ENCODE measurements at places on chromosomes 13 and 19.
A peak's percentile ranks its signal among the peaks of the same experiment; 100 is the strongest.

DNA sequence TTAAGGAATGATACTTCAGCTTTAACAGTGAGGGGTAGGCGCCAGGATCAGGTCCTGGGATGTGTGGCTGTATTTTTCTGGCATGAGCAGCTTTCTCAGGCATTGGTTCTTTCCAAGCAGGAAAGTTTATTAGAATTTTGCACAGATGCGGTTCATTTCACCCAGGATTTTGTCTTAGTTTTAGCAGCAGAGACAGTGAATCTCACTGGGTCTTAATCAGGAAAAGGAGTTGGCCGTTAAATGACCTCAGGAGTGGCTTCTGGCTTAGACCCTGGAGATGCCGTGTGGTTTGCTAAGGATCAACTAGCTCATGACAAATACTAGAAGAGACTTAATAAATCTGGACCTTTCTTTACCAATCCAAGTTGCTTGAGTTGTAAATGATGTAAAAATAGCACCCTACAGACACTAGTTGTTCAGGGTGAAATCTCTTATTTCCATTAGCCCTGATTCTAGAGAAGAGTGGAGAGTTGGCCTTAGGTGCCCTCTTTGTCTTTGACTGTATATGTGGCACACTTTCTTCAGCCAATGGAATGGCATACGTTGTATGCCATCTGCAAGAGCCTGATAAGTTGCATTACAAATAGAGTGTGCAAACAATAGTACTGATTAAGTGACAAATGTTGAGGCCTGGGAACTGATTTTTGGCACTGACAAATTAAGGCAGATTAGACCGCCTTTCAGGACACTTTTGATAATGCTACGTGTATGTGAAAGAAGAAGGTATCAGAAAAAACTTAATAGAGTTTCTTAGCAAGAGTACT lies 34.0 kb downstream of the LRCH1 start:
- no peak for DNase-seq

DNA sequence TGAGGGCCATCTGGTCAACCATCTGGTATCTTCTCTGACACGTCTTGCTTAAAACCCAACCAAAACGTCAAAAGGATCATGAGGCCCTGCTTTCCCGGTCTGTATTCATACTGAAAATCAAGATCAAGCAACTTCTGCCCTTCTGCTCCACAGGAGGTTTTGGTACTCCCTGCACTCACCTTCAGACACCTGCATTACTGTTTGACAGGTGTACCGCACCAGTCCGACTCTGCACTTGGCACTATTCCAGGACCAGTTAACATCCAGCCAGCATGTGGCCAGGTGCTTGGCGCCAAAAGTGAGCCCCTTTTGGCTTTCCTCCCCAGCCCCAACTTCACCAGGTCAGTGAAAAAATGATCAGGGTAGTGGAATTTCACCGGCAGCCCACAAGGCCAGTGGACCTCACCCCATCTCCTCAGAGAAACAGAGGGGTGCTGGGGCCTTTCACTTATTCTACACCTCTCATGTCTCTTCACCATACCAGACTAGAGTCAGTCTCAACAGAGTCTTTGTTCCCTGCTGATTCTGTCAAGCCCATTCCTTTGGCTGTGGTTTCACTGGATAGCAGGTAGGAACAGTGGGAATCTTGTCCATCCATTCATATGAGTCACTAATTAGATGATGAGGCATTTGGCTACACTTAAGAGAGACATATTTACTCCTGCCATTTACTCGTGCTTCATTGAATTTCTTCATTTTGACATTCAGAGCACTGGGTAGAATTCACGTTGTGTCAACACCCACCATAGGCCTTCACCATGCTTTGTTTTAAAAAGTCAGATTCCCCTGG lies 85.3 kb downstream of the ZNF726 start:
- no peak for DNase-seq

GRCh38 chr13:89568276-89568675 lies 1779.2 kb upstream of the MIR17HG start:
- no peak for DNase-seq

DNA sequence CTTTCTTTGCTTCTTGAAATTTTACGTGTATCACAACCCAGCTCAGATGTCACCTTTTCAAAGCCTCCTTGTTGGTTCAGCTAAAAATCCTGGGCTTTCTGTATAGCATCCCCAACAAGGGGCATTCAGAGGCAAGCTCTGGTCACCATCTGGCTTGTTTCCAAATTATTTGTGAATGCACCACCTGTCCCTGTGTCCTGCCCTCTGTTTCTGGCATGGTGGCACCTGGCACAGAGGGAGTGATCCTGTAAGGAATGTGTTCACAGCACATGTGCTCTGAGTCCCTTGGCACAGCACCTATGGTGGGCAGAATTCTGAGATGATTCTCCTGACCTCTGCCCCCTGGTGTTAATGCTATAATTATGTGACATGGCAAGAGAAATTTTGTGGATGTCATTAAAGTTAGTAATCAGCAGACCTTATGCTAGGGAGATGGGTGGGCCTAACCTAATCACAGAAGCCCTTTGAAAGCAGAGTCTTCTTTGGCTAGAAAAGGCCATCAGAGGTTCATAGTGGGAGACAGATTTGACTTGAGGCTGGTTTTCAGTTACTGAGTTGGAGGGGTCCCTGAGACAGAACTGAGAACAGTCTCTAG lies 76.3 kb downstream of the ZNF429 start:
- no peak for DNase-seq

DNA sequence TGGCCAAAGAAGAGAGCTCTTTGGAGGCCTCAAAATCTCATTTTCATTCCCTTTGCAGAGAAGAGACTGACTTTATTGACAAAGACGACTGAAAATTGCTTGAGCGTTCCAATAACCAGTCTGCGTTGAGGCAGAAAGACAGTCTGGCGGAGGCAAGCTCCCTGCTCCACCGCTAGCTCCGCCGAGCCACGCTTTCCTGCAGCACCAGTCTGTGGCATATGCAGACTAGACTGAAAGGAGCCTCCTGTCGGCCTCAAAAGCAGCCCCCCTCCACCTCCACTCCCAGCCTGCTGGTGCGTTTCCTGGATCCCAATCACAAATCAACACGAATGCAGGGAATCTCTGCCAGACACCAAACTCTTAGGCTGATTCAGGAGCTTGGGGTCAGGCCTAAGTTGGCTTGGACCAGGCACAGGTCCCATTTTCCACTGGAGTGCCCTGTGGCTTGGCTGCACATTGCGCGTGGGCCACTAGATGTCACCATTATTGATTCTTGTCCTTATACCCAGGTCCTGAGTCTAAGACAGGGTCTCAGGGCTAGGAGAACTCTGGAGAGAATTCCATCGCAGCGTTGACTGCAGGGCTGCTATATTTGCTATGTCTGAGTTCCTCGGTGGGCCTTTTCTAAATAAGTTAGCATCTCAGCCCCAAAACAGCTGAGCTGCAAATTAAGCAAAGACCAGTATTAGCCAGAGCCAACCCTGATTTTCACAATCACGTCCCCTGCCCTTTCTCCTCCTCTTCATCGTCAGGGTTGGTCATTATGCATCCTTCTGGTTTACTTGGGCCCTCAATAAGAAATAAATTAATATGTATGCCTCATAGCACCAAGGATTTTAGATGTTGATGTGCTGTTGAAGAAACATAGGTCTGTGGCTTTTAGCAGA lies 5.2 kb upstream of the ZNF507 start:
- peak; percentile 6 for DNase-seq

GRCh38 chr13:73111331-73111730 lies 52.5 kb downstream of the KLF5 start:
- DNase-seq: no peak

GRCh38 chr13:27395007-27395510 lies 29.4 kb upstream of the GTF3A start:
- no peak for DNase-seq

GRCh38 chr13:96020931-96021330 lies 32.3 kb downstream of the UGGT2 start:
- DNase-seq: no peak

GRCh38 chr19:42627916-42628315 lies 33.2 kb upstream of the CEACAM8 start:
- no peak for DNase-seq

DNA sequence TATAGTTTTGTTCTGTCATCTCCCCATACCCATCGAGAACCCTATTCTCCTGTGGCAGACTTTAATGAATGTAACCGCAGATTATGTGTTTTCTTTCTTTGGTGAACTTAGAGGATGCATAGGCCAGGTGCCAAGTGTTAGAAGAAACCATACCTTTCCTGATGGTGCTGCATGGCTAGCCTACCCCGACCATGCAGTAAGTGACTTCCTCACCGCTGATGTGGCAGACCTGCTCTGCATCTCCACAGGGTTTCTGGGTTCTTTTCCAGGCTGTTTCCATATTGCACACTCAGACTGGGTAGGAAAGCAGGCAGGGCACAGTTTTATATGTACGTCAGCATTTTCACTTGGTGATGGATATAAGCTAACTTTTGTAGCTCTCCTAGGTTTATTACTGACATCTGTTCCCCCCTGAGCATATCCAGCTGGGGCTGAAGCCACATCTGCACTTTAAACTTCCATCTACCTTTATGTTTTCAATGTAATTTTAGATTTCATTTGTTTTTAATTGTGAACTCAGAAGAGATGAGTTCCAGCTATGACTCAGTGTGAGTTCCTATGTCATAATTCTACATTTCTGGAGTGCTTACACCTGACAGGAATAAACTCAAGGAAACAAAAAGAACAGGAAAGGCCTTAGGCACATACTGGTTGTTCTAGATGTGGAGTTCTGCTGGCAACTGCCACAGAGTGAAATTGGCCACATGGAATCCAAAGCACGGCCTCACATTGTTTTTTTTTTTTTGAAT lies 42.3 kb downstream of the LRCH1 start:
- no peak for DNase-seq

DNA sequence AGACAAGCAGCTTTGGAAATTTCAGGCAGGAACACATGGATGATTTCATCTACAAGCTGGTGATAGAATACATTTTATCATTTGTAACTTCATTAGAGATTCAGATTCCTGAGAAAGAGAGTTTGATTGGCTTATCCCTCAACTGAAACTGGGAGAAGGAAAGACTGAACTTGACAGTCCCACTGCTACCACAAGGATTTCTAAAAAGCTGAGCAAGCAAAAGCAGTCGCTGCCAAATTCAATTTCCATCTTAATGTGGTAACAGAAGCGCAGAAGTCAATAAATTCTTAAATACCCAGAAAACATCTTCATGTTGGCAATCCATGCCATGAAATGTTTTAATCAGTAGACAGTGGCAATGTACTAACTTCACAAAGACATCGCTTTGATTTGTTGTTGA lies 172.1 kb upstream of the DACH1 start:
- DNase-seq: no peak

- no peak for DNase-seq
These were observed 72.3 kb upstream of the UQCRFS1 start for GRCh38 chr19:29285187-29285687.

DNA sequence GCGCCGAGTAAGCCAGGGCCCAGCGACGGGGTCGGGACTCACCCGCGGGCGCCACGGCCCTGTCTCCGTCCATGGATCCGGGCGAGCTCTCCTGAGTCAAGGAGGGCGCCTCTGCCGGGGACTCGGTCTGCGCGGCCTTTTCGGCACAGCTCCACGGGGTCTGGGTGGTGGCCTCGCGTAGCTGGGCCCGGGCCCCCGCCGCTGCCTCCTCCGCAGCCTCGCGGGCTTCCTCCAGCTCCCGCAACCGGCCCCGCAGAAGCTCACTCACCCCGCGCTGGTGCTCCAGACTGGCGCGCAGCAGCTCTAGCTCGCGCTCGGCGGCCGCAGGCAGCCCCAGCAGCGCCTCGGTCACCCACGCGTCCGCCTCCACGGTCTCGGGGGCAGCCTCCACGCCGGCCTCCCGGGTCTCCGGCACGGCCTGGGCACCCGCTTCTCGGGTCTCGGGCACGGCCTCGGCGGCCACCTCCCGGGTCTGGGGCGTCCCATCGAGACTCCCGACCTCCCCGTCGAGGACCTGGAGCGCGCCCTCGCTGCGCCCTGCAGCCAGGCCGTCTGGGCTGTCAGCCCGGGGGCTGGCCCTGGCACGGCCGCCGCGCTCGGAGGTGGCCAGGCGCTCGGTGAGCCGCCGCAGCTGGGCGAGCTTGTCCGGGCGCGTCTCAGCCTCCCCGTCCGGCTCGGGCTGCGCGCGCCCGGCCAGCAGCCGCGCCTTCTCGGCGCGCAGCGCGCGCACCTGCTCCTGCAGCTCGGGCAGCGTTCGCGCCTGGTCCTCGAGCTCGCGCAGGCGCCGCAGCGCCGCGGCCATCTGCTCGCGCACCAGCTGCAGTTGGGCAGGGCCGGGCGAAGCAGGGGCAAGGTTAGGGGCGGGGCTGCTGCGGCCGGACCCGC lies 8.4 kb downstream of the KANK3 start:
- DNase-seq: no peak

GRCh38 chr13:96216543-96216942 lies 126.6 kb downstream of the HS6ST3 start:
- DNase-seq: no peak

Data from stimulated activated CD8-positive, alpha-beta memory T cell treated with anti-CD3 and anti-CD28 coated beads, Interleukin-7, amount 100 ng/mL, for 4 hours (primary cell).